ENCODE measurements at places on chromosomes 3 and 15. TPM values are rescaled to one million over a fixed set of nuclear protein-coding genes. Genes with fewer than 3 reads are reported as not detected.
A peak's percentile ranks its signal among the peaks of the same experiment; 100 is the strongest.

GRCh38 chr3:157310329-157311052 lies 126.2 kb upstream of the PTX3 start:
- no peak for DNase-seq

DNA sequence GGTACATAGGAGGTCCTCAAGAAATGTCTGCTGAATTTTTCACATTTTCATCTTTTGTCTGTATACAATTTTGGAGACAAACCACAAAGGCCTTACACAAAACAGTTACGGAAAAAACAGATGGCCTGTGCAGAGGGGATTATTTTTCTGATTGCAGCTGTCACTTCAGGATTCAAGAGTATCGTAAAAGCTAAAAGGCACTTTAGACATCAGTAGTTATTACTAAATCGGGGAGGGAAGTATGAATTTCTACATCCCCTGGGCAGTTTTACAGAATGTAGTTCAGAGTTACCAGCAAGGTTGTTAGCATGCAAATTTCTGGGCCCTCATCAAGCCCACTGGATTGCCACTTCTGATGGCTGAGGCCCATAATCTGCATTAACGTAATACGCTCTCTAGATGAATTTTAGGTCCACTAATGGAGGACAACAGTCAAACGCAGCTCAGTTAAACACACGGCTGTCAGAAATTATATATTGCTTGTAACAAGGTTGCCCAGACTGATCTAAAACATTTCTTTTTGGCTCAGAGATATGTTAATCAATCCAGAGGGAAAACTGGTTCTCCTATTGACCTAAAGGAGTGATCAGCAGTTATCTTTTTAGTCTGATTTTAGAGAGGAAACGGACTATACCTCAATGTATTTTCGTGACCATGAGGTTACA lies 1.1 kb downstream of the RIOX2 start:
- peak; percentile 11 for DNase-seq

DNA sequence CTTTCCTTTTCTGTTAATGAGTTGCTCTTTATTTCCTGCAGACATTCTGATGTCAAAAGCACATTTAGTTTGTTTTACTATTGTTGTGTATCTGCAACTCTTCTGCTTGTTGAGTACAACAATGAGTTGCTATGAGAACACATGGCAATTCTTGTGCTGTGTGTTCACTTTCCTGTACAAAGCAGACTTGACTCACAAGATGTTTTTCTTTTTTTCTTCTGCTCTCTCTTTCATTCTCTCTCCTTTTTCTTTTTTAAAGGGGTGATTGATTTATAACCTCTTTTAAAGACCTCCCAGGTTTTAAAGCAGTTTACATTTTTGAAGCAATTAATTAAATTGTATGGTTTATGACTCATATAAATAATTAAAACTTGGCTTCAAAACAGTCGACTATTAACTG lies 31.6 kb upstream of the ABHD10 start:
- peak; percentile 89 for DNase-seq

DNA sequence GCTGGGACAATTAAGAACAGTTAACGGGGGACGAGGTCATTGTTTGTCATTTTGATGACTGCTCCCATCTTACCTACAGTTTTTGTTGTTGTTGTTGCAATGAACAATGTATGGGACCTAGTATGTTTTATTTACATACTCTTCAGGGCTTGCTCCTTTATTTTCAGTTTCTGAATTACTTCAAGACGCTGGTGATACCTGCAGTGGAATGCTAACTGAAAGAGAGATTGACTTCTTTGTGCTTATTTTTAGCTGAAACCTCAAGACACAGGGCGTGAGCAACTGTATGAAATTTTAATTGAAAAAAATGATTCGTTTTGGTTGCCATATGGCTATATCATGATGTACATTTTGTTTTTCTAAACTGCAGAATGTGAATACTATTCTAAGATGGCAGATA lies 297.9 kb downstream of the EDEM1 start:
- DNase-seq = no peak

DNA sequence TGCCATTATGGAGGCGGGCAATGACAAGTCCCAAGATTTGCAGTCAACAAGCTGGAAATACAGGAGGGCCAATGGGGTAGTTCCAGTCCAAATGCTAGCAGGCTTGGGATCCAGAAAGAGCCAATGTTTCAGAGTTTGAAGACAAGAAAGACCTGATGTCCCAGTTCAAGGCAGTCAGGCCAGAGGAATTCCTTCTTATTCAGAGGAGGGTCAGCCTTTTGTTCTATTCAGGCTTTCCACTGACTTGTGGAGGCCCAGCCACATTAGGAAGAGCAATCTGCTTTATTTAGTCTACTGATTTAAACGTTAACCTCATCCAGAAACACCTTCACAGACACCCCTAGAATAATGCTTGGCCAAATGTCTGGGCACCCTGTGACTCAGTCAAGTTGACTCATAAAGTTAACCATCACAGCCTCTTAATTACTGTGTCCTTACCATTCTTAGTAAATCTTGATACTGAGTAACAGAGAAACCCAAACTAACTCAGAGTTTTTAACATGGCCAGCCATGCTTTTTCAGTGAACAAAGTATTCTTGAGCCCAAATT lies 50.9 kb upstream of the NPHP3 start:
- DNase-seq = no peak

Gene RAF1
- 73.8 TPM for total RNA-seq

Gene SIN3A
- total RNA-seq = 44.5 TPM

Gene RHOV
- 0.18 TPM for total RNA-seq

Data from endothelial cell of umbilical vein (primary cell).